ENCODE measurements at places on chromosomes 4 and X. TPM values are rescaled to one million over a fixed set of nuclear protein-coding genes. Genes with fewer than 3 reads are reported as not detected.

DNA sequence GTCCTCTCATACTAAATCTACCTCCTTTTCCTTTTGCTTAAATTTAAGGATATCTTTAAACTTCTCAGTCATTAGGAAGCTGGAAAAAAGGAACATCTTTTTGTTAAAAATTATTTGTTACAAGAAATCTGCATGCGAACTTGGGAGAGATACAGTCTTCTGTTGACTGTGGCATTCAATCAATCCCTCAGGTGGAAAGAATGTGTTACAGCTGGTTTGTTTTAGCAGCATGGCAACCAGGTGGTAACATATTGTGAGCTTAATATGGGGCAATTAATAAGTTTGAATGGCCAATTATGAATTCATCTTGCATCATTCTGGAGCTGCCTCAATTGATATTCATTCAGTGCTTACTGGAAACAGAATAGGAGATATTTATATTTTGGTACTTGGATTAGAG, 135.0 kb downstream of the GC start:
- DNase-seq: no peak

DNA sequence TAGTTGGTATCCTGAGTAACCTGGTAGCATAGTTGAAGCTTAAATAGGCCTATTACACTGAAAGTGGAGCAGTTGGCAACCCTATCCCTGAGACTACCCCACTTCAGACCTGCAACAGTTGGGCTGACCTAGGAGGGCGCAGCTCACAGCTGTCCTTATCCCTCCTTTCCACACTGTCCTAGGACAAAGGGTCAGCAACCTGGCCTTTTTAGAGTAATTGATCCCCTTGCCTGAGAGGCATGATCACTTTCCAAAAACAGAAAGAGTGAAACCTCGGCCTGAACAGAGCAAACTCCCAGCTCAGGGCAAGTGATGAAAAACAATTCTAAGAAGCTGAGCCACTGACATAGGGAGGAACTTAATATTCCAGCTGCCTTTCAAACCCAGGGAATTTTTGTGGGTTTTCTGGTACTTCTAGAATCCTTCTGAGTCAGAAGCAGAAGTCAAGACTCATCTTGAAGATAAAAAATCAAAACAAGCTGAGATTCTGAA, 94.9 kb upstream of the MYOZ2 start:
- peak; percentile 54 for DNase-seq

GRCh38 chr4:145503486-145504072, 21.9 kb downstream of the SMAD1 start:
- DNase-seq: no peak

- peak; percentile 78 for DNase-seq
Measured at GRCh38 chr4:77178560-77178959, 21.6 kb downstream of the CCNG2 start.

- no peak for DNase-seq
Measured at GRCh38 chr4:53522334-53522733, 69.0 kb downstream of the LNX1 start.

CXCL8 gene
- total RNA-seq: 4.0 TPM

PDLIM3 gene
- total RNA-seq: 541 TPM

DNA sequence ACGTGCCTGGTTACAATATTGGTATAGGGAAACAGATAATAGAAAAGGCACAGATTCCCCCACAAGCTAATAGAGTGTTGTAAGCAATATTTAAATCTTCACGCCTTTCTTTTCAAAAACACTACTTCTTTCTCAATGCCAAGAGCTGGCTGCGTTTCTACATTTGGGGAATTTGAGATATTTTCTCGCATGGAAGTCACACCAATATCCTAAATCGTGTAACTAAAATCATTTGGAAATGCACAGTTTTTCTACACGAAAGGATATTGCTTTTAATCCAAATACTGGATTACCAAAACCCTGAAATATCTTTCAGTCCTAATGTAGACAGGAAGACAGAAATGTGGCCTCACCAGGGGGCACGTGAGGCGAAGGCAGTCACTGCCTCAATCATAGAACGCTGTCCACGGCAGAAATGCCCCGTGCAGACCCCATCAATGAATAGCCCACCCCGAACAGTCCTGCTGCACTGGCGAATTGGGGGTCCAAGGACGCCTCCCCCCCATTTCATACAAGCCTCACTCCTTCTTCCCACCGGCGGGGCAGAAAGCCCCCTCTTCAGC, 106.6 kb downstream of the NSUN7 start:
- DNase-seq: no peak

GRCh38 chr4:25818876-25819275, 43.9 kb downstream of the SEL1L3 start:
- no peak for DNase-seq

DNA sequence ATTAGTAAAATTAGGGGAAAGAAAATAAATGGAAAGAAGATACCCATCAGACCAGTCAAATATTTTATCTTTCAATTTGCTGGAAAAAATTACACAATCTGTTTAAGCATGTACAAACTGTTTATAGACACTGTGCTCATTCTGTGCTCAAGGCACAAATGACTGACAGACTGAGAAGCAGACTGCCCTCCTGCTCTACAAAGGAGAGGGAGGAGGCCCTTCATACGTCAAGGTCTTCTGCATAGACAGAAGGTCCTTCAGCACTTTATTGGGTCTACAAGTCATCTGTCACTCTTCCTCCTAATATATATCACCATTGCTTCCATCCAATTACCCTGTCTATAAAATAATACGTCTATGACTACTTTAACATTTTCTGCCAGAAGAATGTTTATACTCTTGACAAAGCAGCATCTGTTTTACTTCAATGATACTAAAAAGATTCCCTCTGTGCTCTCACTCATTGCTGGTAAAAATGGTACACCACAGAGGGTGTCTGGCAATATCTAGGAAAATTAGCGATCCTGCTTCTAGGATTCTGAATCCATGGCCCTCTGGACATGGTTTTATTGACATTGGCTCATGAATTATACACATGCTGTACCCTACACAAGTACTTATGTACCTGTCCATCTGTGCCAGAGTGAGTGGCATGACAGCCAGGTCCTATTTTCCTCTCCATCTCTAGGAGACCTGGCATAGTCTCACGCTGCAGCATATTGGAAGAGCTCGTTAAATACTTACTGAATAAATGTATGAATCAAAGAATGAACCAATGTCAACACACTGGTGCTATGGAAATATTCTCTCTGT, 11.3 kb downstream of the SLC10A6 start:
- DNase-seq: no peak

MRFAP1L1 gene
- total RNA-seq: 57.0 TPM

DNA sequence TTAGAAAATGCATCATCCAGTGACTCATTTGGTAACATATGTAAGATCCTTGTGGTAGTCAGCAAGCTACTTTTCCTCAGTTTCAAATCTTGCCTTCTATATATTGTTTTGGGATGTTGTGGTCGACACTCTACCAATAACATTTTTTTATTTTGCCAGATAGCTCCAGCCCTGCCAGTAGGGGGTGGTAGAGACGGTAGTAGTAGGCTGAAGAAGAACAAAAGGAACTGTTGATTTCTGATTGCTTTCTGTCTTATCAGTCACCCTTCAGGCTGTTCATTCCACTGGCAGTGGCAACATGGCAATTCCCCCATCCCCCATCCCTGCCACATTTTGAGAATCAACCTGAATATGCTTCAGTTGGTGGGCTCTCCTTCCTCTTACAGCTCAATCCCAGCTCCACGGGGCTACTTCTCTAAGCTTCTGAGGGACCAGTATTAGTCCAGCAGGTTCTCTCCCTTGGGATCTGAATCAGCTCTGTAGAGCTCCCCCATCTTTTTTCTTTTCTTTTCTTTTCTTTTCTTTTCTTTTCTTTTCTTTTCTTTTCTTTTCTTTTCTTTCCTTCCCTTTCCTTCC, 171.5 kb upstream of the VEGFC start:
- DNase-seq: no peak

F8 gene
- 6.4 TPM for total RNA-seq

GRCh38 chr4:113636438-113636818, 125.1 kb downstream of the CAMK2D start:
- no peak for DNase-seq

GRCh38 chr4:22099896-22100295, 151.3 kb upstream of the KCNIP4 start:
- no peak for DNase-seq

DNA sequence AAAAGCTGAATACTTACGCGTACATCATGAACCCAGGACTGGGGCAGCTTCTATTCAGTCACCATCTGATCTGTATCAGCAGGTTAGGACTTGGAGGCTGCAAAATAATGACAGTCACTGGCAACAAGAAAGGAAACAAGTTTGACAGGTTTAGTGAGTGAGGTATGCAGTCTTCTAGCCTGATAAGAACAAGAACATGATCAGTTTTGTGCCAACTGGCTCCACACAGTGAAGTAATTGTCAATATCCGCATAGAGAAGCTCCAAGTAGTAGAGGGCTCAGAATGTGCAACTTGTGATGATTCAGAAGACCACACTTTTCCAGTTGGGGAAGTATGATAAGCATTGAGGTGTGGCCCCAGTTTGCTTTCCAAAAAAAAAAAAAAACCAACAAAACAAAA, at the start of gene TMPRSS11F:
TMPRSS11F (minus strand) TSS at position 77 of the 400 bp plus-strand sequence; CDS start at position 28, 49 bp downstream.
- DNase-seq: no peak

DUSP21 gene
- not detected for total RNA-seq

DNA sequence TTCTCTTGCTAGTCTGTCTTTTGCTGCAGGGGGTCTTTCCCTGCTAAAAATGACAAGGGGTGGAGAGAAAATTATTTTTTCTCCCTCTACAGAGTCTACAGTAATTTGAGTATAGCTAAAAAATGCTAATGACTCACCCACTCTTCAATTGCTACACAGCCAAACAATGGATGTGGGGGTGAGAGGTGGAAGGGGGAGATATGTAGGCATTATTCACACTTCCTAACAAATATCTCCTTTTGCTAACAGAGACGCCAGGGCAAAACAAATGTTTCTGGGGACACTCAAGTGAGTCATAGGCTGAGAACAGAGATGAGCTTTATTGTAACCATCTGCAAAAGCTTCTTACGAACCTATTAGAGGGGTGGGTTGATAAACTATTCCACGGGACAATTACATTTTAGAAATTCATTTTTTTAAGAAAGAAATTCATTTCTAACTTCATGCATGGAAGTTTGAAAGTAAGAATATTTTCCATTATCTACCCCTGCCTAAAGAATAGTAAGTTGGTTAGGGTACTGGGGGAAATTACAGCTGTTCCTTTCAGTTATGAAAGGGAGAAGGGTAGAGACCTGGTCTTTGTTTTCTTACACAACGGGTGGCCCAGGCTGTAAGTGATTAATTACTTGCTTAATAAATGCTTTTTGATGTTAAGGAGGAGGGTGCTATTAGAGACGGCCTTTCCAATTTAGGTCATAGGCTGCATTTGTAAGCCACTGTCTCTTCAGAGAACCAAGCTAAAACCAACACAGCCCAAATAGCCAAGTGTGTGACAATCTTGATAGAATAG, 12.8 kb downstream of the SCD5 start:
- no peak for DNase-seq

GRCh38 chr4:144442713-144443112, 203.2 kb upstream of the HHIP start:
- DNase-seq: no peak

CSAG1 gene
- not detected for total RNA-seq

VGLL1 gene
- 0.09 TPM for total RNA-seq

- no peak for DNase-seq
Measured at GRCh38 chr4:186717556-186717955, 6.1 kb downstream of the FAT1 start.

DNA sequence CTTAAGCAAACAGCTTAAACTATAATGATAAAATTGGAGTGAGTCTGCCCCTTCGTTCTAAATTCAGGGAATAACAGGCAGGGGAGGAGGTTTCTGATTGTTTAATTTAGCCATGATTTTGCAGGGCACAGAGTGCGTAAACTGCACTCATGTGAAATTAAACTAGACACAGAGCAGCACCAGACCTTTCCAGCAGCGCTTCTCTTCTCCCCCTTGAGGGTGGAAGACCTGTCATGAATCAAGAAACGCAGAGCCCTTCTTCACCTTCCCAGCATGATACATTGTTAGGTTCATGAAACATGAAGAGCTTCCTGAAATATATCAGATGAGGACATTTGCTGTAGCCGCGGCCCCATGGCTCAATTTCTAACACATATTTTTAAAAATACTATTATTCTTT, 63.1 kb downstream of the FAM114A1 start:
- DNase-seq: no peak

DNA sequence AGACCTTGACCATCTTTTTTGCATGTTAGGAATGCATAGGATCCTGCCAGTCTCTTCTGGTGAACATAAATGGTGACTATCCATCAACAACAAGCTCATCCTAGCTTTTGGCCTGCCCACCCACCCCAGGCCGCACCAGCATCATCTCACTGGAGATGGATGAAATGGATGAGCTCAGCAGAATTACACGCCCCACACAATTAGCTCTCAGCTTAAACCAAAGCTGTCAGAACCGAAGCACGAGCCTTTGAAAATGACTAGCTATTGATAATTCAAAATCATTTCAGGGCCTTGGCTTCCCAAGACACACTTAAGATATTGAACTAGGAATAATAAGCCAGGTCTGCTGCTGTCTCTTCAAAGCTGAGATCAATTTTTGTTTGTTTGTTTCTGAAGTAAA, 62.5 kb upstream of the MND1 start:
- DNase-seq: no peak

PDCL2 gene
- total RNA-seq: not detected

ERVMER34-1 gene
- 0.35 TPM for total RNA-seq

SPANXN3 gene
- total RNA-seq: not detected

GRCh38 chr4:105116616-105117319, 29.9 kb upstream of the TET2 start:
- DNase-seq: no peak

DNA sequence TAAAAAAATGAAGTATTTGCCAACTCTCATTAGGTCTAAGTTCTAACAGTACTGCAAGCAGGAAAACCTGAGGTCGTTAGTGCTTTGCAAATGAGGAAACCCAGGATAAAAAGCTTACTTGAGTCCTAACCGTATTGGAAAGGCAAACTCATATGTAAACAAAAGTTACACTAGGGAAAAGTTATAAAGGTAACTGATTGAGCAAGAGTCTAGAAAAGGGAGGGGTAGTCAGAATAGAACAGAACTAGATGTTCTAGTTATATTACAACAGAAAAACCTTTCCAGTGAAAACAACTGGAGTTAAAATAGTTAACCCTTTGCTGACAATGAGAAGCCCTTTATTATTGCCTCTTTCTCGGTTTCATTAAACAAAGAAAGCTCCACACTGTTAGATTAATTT, 66.4 kb upstream of the MAOA start:
- DNase-seq: peak; percentile 11

USP27X gene
- 1.5 TPM for total RNA-seq

- DNase-seq: no peak
Measured at GRCh38 chrX:55213381-55213780, 6.8 kb upstream of the PAGE5 start.

GRCh38 chrX:53284684-53285447, 3.5 kb upstream of the IQSEC2 start:
- DNase-seq: peak; percentile 55

- DNase-seq: no peak
Measured at GRCh38 chr4:83009529-83009928, 1.1 kb downstream of the LIN54 start.

SPANXA2 gene
- total RNA-seq: not detected

ZFP42 gene
- under 0.01 TPM for total RNA-seq
